Activated CD4-positive, alpha-beta T cell treated with anti-CD3 and anti-CD28 coated beads for 36 hours (primary cell): ENCODE measurements at places on chromosomes 5 and 9. TPM values are rescaled to one million over a fixed set of nuclear protein-coding genes. Genes with fewer than 3 reads are reported as not detected.
A peak's percentile ranks its signal among the peaks of the same experiment; 100 is the strongest.

DNA sequence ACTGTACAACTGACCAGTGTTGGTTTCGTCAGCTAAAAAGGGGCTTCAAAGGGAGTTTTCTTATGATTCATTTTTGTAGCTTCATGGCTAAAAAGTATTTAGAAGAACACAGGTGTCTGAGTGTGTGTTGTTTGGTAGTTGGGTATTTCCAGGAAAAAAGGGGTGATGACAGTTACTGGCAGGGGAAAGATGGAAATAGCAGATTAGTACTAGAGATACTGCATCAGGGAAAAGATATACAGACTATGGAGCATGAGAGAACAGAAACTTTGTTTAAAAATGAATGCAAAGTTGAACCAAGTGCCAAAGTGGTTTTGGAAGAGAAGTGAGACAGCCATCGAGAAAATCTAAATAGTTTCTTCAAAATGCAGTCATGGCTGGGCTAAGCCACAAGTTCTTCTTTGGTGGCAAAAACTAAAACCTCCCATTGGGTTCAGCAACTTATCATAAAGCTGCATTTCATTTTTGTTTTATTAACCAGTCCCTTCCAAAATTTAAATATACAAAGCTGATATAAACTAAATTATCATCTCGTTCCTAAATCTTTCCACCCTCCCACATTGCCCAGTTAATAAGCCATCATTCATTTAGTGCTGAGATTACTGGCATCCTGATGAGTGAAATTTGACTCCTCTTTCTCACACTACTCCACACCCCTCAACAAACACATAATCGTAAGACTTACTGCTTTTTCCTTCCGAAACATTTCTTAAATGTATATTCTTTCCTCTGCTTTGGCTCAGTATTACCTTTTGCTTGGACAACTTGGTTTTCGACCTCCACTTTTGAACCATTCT, 33.5 kb downstream of the ELL2 start:
- H3K27me3 ChIP-seq, result no peaks in the 10 kb centered on the region
- peaks cover 24% of the 10 kb centered on the region for H3K36me3 ChIP-seq
- H3K27ac ChIP-seq, result peak overlapping the region; percentile 75
- peaks cover 21% of the 10 kb centered on the region for H3K4me1 ChIP-seq
- DNase-seq, result no peak
- H3K4me3 ChIP-seq, result no peak overlapping the region

DNA sequence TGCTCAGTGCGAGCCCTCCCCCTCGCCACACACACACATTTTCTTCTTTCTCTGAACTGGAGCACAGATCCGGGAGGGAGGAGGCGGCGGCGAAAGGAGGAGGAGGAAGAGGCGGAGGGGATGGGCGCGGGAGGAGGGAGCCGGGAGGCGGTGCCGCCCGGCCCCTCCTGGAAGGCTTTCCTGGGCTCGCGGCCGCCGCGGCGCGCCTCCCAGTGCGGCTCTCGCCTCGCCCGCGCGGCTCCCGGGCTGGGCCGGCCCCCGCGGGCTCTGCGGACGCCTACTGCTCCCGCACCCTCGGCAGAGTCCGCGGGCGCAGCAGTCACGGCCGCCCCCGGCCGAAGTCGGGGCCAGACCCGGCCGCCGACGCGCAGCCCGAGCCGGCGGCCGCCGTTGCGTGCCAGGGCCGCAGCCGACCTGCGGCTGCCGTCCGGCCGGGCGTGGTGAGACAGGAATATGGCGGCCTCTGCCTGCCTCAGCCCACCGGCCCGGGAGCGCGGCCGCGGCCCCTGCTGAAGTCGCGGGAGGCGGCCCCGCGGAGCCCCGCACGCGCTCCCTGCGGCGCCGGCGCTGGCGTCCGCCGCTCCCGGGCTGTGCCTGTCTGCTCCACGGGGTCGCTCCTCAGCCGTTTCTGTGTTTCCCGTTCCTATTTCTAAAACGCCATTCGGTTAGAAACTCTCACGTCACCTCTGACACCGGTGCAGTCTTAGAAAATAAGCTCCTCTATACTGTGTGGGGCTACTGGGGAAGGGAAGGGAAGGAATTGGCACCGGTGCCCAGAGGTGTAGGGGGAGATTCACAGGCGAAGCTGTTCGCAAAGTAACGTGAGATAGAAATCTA, 500 bp upstream of the GNAQ start:
- H3K36me3 ChIP-seq, result no peaks in the 10 kb centered on the region
- peak; percentile 82 for DNase-seq

DNA sequence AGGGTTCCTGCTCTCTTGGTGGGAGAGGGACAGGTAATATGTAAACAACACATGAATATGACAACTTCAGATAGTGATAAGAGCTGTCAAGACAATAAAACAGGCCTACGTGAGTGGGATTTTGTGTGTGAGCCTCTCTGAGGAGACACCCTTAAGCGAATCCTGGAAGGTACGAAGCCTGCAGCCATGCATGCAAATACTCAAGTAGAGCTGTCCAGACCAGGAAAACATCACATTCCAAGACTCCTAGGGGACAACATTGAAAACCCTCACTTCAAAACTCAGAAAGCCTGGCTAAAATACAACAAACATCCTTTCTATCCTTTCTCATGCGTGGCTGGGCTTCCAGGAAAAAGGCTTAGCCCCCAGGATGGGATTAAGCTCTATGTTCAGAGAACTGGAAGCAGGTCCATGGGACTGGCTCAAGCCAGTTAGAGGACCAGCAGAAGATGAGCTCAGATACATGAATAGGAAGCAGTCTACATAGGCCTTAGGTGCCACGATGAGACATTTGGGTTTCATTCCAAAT, 124.8 kb upstream of the IQGAP2 start:
- H3K36me3 ChIP-seq, result no peaks in the 10 kb centered on the region
- H3K4me3 ChIP-seq, result no peak overlapping the region
- no peak overlapping the region for H3K27ac ChIP-seq
- no peak for DNase-seq
- H3K27me3 ChIP-seq, result no peaks in the 10 kb centered on the region

Gene HAVCR2
- total RNA-seq, result 15.9 TPM

Gene SOHLH1
- total RNA-seq, result not detected

DNA sequence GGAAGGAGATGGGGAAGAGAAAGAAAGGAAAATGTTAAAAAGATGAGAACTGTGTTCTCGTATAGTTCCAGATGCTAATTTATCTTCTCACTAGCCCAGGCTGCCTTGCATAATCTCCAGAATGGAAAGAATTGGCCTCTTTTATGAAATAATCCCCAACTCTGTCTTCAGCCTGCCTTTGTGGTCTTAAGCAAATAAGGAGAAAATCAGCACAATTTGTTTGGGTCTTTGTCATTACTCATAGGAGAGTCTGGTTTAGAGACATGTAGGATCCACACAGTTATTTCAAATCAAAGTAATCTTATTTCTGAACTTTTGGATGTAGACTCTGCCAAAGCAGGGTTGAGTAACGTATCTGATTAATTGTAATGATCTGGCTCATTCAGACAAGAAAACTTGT, 50.7 kb upstream of the CAMK4 start:
- peaks cover 5% of the 10 kb centered on the region for H3K4me1 ChIP-seq
- H3K27ac ChIP-seq, result no peak overlapping the region
- H3K27me3 ChIP-seq, result peaks cover 4% of the 10 kb centered on the region
- DNase-seq, result no peak
- H3K4me3 ChIP-seq, result no peak overlapping the region
- H3K36me3 ChIP-seq, result no peaks in the 10 kb centered on the region

- H3K4me3 ChIP-seq, result peak overlapping the region; percentile 82
- H3K27me3 ChIP-seq, result no peaks in the 10 kb centered on the region
- H3K36me3 ChIP-seq, result peaks cover 12% of the 10 kb centered on the region
Observed at GRCh38 chr5:1522601-1523479, 920 bp downstream of the LPCAT1 start.

- no peak for DNase-seq
- H3K36me3 ChIP-seq, result peaks cover 8% of the 10 kb centered on the region
- peaks cover 34% of the 10 kb centered on the region for H3K4me1 ChIP-seq
Observed at GRCh38 chr9:122812736-122813135, 12.8 kb downstream of the OR1K1 start.

- H3K36me3 ChIP-seq, result no peaks in the 10 kb centered on the region
- H3K27me3 ChIP-seq, result peaks cover 4% of the 10 kb centered on the region
- no peaks in the 10 kb centered on the region for H3K4me1 ChIP-seq
- H3K27ac ChIP-seq, result no peak overlapping the region
- no peak for DNase-seq
Observed at GRCh38 chr9:135294836-135295235, 184.7 kb upstream of the PPP1R26 start.

DNA sequence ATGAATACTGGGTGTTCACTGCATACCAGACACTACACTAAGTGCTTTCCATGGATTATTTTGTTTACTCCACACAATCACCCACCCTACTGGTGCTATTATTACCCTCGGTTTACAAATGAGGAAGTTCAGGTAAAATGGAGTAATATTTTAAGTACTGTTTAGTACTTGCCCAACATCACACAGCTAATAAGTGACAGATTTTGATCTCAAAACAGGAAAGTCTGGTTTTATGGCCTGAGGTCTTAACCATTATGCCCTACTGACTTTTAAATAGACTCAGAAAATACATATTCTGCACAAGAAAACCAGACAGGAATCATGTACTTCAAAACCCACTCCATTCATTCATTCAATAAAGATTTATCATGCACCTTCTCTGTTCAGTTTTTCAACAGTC, 431.0 kb upstream of the TLE4 start:
- no peak for DNase-seq
- no peak overlapping the region for H3K4me3 ChIP-seq
- H3K36me3 ChIP-seq, result no peaks in the 10 kb centered on the region
- no peak overlapping the region for H3K27ac ChIP-seq
- H3K27me3 ChIP-seq, result no peaks in the 10 kb centered on the region

DNA sequence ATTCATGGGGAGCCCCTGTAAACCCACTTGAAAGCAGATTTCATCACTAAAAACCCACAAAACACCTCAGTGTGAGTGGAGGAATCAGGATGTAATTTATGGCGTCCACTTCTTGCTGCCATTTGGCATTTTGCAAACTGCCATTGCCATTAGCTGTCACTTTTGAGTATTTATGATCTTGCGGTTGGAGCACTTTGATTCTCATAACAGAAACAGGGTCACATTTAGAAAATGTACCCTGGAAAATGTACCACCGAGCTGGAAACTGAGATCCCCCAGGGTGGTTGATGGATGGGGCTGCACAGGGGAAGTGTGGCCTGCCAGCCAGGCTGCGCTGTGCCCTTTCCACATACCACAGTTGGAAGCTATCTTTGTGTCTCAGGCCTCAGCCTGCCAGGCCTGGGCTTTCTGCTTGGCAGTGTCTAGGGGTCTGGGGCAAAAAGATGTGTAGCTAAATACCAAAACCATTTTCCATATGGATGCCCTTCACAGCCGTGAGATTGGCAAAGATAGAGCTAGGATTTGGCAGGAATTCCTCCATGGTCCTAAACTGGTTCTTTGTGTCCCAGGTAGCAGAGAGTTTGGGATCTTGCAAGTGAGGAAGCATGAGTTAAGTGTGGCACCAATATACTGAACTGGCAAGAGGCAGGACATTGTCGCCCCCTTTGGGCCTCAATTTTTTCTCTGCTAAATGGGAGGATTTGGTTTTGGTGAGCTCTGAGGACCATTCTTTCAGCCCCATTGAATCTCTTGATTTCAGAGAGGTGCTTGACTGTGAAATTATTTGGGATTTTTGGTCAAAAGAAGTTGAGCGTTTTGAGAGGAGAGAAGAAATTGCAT, 46.2 kb downstream of the GALNT10 start:
- no peaks in the 10 kb centered on the region for H3K27me3 ChIP-seq
- H3K4me3 ChIP-seq, result no peak overlapping the region
- H3K27ac ChIP-seq, result no peak overlapping the region

Gene SNAPC4
- 16.8 TPM for total RNA-seq

DNA sequence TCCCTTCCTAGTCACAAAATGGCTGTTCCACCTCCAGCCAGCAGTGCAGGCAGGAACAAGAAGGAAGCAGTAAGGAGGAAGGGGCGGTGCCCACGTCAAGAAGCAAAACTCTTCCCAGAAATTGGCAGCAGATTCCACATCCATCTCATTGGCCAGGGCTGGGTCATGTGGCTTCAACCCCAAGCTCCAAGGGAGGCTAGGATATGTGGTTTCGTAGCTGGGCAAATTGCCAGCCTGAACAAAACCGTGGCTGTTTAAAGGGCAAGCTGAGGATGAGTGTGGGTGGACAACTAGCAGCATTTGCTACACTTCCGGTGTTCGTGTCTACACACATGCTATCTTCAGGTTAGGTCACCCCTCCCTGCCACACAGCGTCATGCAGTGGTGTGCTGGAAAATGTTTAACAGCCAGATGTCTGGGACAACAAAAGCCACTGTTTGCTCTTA, 92.1 kb upstream of the MAP1B start:
- H3K27me3 ChIP-seq, result peaks cover 27% of the 10 kb centered on the region
- H3K36me3 ChIP-seq, result no peaks in the 10 kb centered on the region
- peaks cover 5% of the 10 kb centered on the region for H3K4me1 ChIP-seq

- no peaks in the 10 kb centered on the region for H3K36me3 ChIP-seq
- no peak for DNase-seq
- H3K4me1 ChIP-seq, result no peaks in the 10 kb centered on the region
- H3K4me3 ChIP-seq, result no peak overlapping the region
- no peak overlapping the region for H3K27ac ChIP-seq
- peaks cover 31% of the 10 kb centered on the region for H3K27me3 ChIP-seq
Observed at GRCh38 chr5:35101016-35101415, 53.3 kb upstream of the AGXT2 start.

Gene IL3
- 10.8 TPM for total RNA-seq

GRCh38 chr5:126656401-126657007, 55.8 kb downstream of the PHAX start:
- DNase-seq, result peak; percentile 52
- H3K4me1 ChIP-seq, result peaks cover 5% of the 10 kb centered on the region
- H3K36me3 ChIP-seq, result no peaks in the 10 kb centered on the region
- H3K4me3 ChIP-seq, result no peak overlapping the region
- peaks cover 2% of the 10 kb centered on the region for H3K27me3 ChIP-seq

Gene SNCB
- 0.55 TPM for total RNA-seq

- H3K36me3 ChIP-seq, result no peaks in the 10 kb centered on the region
- no peak overlapping the region for H3K4me3 ChIP-seq
- no peak overlapping the region for H3K27ac ChIP-seq
- no peak for DNase-seq
Observed at GRCh38 chr9:107016383-107016782, 153.4 kb downstream of the ZNF462 start.

DNA sequence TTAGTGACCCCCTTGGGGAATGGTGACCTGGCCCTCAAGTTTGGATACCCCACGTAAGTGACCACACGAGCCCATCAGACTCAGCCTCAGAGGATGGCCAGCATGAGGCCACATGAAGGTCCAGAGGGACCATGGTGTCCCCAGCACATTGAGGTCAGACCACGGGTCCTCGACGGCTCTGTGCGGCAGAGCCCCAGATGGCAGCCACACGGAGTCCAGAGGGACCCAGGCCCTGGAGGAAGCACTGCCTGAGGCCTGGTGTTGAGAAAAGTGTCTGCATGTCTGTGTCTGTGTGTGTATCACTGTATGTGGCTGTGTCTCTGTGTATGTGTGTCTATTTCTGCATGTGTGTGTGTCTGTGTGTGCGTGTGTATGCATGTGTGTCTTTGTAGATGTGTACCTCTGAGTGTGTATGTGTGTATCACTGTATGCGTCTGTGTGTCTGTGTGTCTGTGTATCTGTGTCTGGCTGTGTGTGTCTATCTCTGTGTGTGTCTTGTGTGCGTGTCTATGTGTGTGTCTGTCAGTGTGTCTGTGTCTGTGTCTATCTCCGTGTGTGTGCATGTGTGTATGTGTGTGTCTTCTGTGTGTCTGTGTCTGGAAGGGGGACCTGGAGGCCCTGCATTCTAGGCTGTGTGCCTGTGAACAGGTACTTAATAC, 992 bp downstream of the LCNL1 start:
- no peak overlapping the region for H3K27ac ChIP-seq
- peaks cover 13% of the 10 kb centered on the region for H3K27me3 ChIP-seq
- DNase-seq, result no peak
- no peaks in the 10 kb centered on the region for H3K36me3 ChIP-seq
- no peaks in the 10 kb centered on the region for H3K4me1 ChIP-seq
